ENCODE measurements at places on chromosomes 5 and 9.

GRCh38 chr9:653421-653820 lies 188.1 kb upstream of the DMRT1 start:
- no peak for DNase-seq

DNA sequence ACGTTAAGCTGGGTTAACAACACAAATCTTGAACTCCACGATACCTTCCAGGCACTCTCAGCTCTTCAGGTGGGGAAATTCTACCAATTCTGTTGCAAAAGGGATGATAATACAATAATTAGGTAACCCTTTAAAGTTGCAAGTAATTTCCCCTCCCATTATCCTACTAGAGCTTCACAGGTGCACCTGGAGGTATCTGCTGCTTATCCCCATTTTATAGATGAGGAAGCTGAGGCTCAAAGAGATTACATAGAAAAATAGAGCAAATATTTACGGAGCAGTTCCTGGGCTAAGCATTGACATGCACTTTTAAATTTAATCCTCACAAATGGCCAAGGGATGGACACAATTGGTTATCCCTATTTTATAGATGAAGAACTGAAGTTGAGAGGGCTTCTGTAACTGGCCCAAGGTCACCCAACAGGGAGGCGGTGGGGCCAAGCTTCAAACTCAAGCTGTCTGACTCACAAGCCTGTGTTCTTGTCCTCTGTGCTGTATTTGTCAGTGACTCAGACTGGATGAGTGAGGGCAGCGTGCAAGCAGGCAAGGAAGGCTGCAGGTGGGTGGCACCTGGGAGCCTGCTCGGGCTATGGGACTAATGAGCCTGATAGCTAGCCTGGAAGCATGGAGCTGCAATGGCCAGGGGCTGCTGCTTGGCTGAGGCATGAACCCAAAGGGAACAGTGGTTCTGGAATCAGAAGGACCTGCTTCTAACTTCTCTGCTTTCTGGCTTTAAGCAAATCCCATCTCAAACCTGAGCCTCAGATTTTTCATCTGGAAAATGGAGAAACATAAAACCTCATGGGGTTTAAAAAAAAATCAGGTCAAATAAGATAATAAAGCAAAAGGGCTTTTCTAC lies 105.5 kb downstream of the PDE6A start:
- peak; percentile 65 for DNase-seq

DNA sequence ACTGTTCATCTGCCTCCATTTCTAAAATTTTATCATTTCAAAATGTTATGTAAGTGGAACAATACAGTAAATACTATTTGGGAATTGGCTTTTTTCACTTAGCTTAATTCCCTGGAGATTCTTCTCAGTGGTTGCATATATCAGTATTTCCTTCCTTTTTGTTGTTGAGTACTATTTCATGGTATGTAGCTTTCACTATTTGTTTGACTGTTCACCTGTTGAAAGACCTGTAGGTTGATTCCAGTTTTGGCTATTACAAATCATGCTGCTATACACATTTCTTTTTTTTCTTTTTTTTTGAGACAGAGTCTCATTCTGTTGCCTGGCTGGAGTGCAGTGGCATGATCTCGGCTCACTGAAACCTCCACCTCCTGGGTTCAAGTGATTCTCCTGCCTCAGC lies 33.0 kb upstream of the PWWP2A start:
- no peak for DNase-seq

GRCh38 chr5:139435676-139436075 lies 3.6 kb downstream of the DNAJC18 start:
- DNase-seq: no peak

- no peak for DNase-seq
Observed at GRCh38 chr9:116198344-116198743, 44.8 kb downstream of the PAPPA start.

- peak; percentile 11 for DNase-seq
Observed at GRCh38 chr5:62395210-62395950, 8.3 kb downstream of the DIMT1 start.

- peak; percentile 34 for DNase-seq
Observed at GRCh38 chr5:59724482-59725391, 168.8 kb downstream of the PDE4D start.

DNA sequence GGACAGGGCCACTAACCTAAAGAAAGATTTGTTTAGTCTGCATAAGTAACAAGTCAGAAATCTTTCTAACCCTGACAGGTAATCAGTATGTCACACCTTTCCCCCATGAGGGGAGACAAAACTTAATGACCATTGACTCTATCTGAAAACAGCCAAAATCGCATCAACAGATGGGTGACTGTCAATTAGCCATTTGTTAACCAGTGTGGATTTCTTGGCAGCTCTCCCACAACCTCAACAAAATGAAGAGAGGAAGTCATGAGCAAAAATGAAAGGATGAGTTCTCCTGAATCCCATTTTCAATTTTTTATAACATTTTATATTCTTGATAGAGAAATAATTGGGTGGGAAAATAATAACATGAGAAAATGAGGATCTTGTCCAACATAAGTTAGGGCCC lies 84.6 kb upstream of the SNX2 start:
- no peak for DNase-seq

DNA sequence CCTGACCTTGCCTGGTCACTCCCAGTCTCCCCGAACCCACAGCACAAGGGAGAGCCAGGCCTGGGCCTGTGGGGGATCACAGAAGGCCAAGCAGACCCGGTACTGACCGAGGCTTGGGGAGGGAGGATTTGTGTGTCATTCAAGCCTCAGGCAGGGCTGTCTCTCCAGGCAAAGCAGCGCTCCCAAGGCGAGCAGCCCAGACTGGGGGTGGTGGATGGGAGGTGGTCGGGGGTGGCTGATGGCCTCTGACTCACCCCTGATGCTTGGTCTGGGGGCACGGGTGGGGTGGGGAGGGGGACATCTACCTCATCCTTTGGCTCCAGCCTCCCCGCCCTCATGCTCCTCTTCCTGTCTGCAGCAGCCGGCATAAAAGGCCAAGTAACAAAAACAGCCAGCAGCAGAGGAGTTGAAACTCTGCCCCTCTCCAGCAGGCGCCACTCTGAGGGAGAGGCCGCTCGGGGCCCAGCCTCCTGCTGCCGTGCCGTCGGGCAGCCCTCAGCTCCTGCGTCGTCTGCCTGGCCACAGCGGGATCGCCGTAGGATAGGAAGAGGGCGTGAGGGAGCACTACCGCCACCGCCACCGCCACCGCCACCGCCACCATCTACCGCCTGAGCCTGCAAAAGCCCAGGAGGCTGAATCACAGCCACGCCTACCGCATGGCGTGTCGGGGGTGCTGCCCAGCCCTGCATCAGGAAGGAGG lies 166.0 kb downstream of the OLFM1 start:
- DNase-seq: no peak

- DNase-seq: no peak
Observed at GRCh38 chr9:21811914-21812313, 9.5 kb downstream of the MTAP start.

DNA sequence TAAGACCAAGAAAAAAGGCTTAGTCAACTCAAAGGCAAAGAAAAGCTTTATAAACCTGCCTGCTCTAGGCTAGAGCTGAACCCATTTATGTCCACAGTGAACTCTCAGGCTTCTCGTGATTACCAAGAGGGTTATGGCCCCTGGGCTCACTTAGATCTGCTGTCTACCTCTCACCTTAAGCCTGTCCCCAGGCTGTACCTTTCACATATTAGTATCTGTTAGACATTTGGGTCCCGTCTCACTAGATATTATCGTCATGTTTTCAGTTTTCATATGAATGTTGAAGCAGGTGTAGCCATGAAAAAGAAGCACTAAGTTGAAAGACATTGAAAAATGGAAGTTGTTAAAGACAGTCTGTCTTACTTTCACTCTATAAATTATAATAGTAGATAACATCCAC lies 75.2 kb upstream of the COX7C start:
- no peak for DNase-seq

- DNase-seq: peak; percentile 91
Observed at GRCh38 chr5:169416583-169417196, 115.8 kb upstream of the SLIT3 start.

DNA sequence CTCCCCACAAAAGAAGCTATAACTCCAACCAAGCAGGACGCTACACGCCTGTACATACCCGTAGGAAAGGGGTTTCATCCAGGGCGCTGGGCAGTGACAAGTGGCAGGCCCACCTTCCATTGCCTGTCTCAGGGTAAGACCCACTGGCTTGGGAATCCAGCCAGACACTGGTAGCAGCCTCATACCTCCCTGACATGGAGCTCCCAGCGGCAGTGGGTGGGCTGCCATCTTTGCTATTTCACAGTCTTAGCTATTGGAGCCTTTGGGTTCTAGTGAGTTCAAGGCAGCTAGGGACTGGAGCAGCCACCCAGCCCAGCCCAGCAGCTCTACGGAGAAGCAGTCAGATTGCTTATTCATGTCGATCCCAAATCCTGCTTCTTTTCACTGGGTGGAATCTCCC lies 3.4 kb upstream of the IFNA10 start:
- no peak for DNase-seq

DNA sequence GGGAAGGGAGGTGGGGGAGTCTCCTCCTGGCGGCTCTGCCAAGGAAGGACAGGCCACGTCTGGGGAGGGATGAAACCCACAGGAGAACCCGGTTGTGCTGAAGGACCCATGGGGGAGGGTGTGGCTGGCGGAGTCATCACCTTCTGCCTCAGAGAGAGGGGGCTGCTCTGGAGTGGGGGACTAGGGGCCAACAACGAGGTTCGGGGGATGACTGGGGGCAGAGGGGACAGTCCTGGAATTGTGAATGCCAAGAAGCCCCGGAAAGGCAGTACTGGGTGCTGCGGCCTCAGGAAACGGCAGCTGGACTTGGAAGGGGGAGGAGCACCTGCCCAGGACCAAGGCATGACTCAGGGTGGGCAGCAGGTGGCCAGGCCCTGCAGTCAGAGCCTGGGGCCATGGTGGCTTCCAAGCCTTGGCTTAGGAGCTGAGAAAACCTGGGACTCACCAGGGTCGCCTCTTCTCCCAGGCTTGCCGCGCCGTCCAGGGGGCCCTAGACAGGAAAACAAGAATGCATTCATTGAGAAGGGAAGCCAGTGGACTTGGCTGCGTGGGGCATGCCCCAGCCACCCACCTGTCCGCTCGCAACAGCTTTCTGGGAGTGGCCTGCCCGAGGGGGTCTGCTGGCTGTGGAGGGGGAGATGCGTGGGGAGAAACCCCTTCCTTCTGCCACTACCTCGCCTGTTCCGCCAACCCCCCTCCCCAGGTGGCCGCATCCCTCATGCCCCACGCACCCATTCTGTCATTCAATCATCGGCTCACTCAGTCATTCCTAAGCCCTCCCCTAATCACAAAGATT lies 74.0 kb upstream of the PHYKPL start:
- no peak for DNase-seq

GRCh38 chr5:96017951-96018350 lies 56.3 kb upstream of the ELL2 start:
- no peak for DNase-seq

- no peak for DNase-seq
Observed at GRCh38 chr9:121667214-121667613, 15.8 kb downstream of the DAB2IP start.

DNA sequence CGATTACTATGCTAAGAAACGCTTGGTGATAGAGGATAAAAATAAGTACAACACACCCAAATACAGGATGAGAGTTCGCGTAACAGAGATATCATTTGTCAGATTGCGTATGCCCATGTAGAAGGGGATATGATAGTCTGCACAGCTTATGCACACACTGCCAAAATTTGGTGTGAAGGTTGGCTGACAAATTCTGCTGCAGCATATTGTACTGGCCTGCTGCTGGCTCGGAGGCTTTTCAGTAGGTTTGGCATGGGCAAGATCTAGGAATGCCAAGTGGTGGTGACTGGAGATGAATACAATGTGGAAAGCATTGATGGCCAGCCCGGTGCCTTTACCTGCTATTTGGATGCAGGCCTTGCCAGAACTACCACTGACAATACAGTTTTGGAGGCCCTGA lies 208.4 kb downstream of the PDZD2 start:
- no peak for DNase-seq

DNA sequence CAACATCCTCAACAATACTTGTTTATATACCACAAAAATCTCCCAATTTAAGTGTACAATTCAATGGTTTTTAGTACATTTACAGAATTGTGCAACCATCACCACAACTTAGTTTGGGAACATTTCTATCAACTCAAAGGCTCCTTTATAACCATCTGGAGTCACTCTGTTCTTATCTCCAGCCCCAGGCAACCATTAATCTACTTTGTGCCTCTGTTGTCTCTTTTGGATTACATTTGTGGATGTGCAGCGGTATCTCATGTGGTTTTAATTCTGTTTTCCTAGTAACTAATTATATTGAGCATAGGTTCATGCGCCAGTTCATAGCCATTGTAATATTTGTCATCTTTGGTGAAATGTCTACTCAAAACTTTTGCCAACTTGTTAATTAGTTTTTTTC lies 14.4 kb downstream of the ADAMTS19 start:
- DNase-seq: no peak

GRCh38 chr9:134179595-134179917 lies 15.2 kb upstream of the RNU6ATAC start:
- DNase-seq: no peak

DNA sequence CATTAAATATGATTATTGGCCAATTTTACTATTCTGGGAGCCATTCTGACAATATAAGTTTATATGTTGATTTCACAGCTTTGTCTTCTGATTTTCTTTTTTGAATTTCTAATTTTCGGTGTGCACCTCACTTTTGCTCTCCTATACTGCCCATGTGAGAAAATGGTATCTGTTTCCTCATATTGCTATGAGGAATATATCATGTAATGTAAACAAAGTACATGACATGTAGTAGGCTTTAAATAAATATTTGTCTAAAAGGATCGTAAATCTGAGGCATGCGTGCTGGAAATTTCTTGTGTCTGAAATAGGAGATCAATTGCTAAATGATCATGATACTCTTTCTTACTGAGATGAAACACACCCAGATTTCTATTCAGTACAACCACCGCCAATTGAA lies 119.9 kb downstream of the ZDHHC21 start:
- no peak for DNase-seq

DNA sequence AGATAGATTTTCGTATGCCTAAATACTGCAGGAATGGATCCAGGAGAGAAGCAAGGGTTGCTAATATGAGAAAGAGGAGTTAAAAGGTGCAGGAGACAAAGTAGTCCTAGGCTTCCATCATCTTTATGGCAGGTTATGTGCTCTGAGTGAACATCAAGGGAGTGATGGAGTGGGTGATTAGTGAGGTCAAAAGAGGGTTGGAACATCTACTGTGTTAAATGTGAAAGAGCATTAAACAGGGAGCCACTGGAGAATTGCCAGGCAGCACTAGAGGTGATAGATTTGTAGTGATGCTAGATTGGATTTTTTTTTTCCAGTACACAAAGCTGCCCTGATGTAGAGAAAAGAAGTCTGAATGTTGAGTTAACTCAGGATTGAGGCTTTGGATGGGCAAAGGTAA lies 199.3 kb downstream of the NMUR2 start:
- DNase-seq: no peak

DNA sequence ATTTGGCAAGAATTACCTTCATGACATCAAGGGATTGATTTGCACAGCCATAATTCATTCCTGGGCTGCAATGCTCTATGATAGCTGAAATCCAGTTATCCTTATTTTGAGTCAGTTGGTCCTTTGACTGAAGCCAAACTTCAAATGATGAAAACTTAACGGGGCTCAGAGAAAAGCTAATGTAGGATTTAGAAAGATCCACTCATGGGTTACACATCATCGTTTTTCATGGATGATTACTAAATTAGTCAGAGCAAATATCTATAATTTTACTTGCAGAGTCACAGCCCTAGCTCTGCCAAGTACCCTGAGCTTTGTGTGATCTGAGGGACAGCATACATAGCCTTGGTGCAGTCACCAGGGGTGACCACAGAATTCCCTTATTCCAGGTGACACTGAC lies 27.3 kb upstream of the MUSK start:
- DNase-seq: no peak

Data from brain microvascular endothelial cell (primary cell).